ENCODE measurements at places on chromosomes 7 and 10.

- H3K4me3 ChIP-seq, result no peak overlapping the region
- H3K36me3 ChIP-seq, result no peaks in the 10 kb centered on the region
- H3K27me3 ChIP-seq, result no peaks in the 10 kb centered on the region
- H3K27ac ChIP-seq, result peak overlapping the region; percentile 48
- peaks cover 12% of the 10 kb centered on the region for H3K4me1 ChIP-seq
Measured at GRCh38 chr10:92972066-92972870, 88.3 kb upstream of the CYP26C1 start.

DNA sequence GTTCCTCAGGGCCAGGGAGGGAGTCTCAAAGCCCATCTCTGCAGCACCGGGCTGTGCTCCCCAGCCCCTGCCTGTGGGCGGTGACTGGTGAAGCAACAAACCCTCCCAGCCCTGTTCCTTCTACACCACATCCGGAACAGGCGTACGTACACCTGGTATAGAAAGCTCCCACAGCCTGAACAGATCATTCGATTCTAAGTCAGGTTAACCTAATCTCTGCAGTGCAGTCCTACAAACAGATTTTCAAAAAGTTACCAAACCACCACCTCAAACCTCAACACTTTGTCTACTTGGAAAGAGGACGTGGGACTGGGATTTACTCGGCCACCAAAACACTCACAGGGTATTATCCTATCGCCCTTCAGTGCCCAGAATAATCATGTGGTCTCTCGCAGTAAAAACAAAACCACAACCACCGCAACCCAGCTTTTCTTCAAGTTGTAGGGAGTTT, 238.4 kb downstream of the DIP2C start:
- H3K4me3 ChIP-seq, result no peak overlapping the region
- H3K36me3 ChIP-seq, result no peaks in the 10 kb centered on the region
- H3K27ac ChIP-seq, result no peak overlapping the region
- no peak for DNase-seq
- H3K27me3 ChIP-seq, result no peaks in the 10 kb centered on the region
- H3K4me1 ChIP-seq, result no peaks in the 10 kb centered on the region

DNA sequence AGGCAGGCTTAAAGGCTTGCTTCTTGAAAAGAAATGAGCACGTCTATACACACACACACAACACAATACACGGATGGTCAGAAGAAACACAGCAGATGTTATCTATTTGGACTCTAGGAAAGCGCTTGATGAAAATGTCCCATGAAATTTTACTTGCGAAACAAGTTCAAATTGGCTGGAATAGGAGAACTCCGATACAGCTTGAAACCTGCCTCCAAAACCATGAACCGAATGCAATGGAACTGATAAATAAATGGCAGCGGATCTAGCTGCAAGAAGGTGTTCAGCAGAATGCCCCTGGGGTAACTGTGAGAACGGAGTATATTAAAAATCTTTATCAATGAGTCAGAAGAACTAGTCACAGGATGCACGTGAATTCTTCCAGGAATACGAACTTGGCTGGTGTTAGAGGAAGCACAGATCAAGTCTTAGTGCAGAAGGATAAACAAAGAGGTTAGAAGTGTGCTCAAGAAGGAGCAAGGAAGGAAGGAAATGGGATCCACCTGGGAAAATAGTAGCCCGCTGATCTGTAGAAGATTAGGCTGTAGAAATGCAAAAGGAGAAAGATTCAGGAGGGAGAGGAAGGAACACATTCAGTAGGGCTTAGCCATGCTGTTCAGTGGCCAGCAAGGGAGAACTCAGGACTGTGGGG, 142.0 kb upstream of the PRKCQ start:
- H3K27ac ChIP-seq, result peak overlapping the region; percentile 97
- peak; percentile 95 for DNase-seq
- peak overlapping the region; percentile 15 for H3K4me3 ChIP-seq
- no peaks in the 10 kb centered on the region for H3K27me3 ChIP-seq
- no peaks in the 10 kb centered on the region for H3K36me3 ChIP-seq

- no peak overlapping the region for H3K27ac ChIP-seq
- H3K4me1 ChIP-seq, result no peaks in the 10 kb centered on the region
- no peak for DNase-seq
- no peaks in the 10 kb centered on the region for H3K36me3 ChIP-seq
- H3K4me3 ChIP-seq, result no peak overlapping the region
Measured at GRCh38 chr7:12907774-12908173, 220.3 kb downstream of the ARL4A start.

DNA sequence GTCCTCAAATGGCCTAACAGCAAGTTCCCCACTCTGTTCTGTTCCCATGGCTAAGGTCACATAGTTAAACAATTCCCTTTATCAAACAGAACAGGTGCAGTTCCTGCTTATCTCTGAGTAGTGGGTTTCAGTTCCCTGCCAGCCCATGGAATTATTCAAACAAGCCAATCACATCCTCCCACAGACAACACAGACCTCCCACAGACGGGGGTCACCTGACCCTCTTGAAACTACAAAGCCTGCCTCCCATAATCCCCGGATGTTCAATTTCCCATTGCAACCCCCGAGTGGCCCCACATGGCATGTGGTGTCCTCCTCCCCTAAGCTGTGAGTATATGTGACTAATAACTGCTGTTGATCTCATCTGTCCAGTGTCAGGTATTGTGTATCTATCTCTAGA, 64.1 kb downstream of the TMEM168 start:
- H3K4me1 ChIP-seq, result no peaks in the 10 kb centered on the region
- no peak overlapping the region for H3K4me3 ChIP-seq
- no peak for DNase-seq
- no peaks in the 10 kb centered on the region for H3K27me3 ChIP-seq
- H3K36me3 ChIP-seq, result no peaks in the 10 kb centered on the region

DNA sequence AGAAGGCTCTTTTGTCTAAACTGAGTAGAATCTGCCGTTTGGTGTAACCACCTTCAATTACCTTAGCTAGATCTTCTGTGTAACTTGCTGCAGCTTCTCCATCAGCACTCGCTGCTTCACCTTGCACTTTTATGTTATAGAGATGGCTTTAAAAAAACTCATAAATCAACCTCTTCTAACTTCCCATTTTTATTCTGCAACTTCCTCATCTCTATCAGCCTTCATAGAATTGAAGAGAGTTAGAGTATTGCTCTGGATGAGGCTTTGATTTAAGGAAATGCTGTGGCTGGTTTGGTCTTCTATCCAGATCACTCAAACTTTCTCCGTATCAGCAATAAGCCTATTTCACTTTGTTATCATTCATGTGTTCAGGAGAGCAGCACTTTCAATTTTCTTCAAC, 1131.9 kb upstream of the CELF2 start:
- no peaks in the 10 kb centered on the region for H3K27me3 ChIP-seq
- no peaks in the 10 kb centered on the region for H3K4me1 ChIP-seq
- H3K4me3 ChIP-seq, result no peak overlapping the region
- no peak for DNase-seq
- H3K36me3 ChIP-seq, result no peaks in the 10 kb centered on the region

GRCh38 chr10:62779487-62780248, 24.9 kb upstream of the ADO start:
- no peaks in the 10 kb centered on the region for H3K4me1 ChIP-seq

- H3K27ac ChIP-seq, result no peak overlapping the region
- H3K4me3 ChIP-seq, result no peak overlapping the region
- DNase-seq, result no peak
- peaks cover 4% of the 10 kb centered on the region for H3K4me1 ChIP-seq
- H3K36me3 ChIP-seq, result no peaks in the 10 kb centered on the region
Measured at GRCh38 chr10:48469516-48470020, 135.3 kb downstream of the ARHGAP22 start.

DNA sequence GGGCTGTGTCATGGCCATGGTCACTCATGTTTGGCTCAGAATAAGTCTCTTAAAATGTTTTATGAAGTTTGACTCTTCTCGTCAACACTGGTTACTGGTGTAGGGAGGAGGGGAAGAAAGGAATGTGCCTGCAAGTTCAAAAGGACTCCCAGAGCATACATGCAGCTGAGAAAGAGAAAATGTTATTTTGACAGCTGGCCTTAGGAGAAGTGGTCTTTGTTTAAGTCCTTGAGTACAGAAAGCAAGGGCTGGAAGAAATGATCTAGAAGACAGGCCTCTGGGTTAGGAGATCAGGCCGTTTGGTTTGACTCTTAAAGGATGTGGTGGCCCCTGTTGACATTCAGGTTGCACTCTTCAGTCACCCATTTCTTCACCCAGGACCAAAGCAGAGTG, 245.5 kb downstream of the REEP3 start:
- H3K36me3 ChIP-seq, result no peaks in the 10 kb centered on the region
- H3K4me3 ChIP-seq, result no peak overlapping the region
- H3K27ac ChIP-seq, result no peak overlapping the region
- peaks cover 4% of the 10 kb centered on the region for H3K4me1 ChIP-seq
- no peaks in the 10 kb centered on the region for H3K27me3 ChIP-seq

GRCh38 chr7:100840470-100841100, 11.9 kb upstream of the SLC12A9 start:
- no peaks in the 10 kb centered on the region for H3K4me1 ChIP-seq
- no peaks in the 10 kb centered on the region for H3K27me3 ChIP-seq
- H3K27ac ChIP-seq, result no peak overlapping the region
- H3K4me3 ChIP-seq, result no peak overlapping the region

DNA sequence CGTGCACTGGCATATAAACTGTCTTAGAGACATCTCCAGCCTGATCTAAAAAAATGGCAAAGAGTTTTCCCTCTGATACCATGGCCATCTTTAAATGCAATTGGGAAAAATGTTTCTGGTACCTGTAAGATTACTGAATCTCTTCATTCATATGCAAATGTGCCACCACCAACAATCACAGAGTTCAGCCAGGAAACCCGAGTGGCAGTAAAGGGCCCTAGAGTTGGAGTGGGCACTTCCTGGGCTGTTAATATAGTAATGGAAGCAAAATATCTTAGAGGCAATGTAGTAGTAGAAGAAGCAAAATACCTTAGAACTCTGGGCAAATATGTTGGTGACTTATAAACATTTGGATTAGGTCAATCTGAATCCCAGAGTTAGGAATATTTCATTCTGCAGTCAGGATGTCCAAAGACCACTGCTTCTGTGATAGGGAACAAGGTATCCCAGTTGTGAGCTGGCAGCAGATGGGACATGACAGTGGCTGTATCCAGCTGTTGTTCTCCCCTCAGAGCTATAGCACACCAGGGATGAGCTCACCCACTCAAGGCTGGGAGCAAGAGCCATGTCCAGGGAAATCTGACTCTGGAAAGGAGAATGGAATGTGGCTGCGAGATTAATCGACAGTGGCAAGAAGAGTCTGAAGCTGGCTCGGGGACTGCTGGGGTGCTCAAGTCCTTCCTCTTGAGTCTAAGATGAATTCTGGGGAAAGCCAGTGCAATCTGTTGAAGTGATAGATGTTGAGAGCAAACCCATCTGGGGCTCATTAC, 332.1 kb downstream of the PHTF2 start:
- H3K4me3 ChIP-seq, result no peak overlapping the region
- H3K36me3 ChIP-seq, result no peaks in the 10 kb centered on the region
- peaks cover 1% of the 10 kb centered on the region for H3K4me1 ChIP-seq
- H3K27ac ChIP-seq, result no peak overlapping the region

- H3K4me3 ChIP-seq, result no peak overlapping the region
- H3K27ac ChIP-seq, result no peak overlapping the region
- H3K36me3 ChIP-seq, result no peaks in the 10 kb centered on the region
- H3K4me1 ChIP-seq, result peaks cover 2% of the 10 kb centered on the region
Measured at GRCh38 chr10:76311752-76312636, 880.6 kb downstream of the LRMDA start.

- H3K4me3 ChIP-seq, result no peak overlapping the region
- no peaks in the 10 kb centered on the region for H3K4me1 ChIP-seq
- H3K36me3 ChIP-seq, result no peaks in the 10 kb centered on the region
Measured at GRCh38 chr10:28171468-28172222, 131.2 kb downstream of the MPP7 start.

DNA sequence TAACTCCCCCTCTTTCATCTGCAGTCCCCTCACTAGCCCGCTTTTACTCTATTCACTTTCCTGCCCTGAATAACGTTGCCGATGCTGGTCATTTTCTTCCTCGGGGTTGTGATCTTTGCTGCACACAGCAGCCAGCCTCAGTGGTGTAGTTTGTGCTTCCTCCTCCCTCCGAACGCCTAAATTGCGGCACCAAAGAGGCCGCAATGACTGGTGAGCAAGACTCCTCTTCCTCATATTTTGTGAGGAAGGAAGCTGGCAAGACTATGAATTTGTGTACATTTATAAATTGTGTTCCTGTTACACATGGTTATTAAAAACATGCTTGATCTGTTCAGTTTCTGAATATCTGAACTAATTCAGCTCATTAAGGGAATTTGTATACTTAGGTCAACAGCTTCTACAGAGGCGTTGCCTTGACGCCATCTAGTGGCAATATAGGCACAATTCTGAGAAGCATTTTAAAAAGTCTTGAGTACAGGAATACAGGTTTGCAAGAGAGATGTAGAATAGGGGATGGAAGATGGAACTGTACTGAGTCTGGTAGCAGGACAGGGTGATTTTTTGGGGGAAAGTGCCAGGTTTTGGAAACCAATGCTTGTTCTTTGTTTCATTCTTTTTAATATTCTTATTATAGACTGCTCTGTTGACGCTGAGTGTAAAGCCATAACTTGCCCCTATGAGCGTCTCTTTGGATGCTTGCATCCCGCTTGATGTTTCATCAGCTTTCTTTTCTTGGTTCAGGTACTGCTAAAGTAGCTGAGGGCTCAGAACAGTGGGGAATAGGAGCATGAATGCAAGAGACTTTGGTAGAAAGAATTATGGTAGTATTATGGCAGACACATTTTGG, 4.1 kb upstream of the TAS2R5 start:
- peak; percentile 41 for DNase-seq
- no peak overlapping the region for H3K27ac ChIP-seq
- no peak overlapping the region for H3K4me3 ChIP-seq

DNA sequence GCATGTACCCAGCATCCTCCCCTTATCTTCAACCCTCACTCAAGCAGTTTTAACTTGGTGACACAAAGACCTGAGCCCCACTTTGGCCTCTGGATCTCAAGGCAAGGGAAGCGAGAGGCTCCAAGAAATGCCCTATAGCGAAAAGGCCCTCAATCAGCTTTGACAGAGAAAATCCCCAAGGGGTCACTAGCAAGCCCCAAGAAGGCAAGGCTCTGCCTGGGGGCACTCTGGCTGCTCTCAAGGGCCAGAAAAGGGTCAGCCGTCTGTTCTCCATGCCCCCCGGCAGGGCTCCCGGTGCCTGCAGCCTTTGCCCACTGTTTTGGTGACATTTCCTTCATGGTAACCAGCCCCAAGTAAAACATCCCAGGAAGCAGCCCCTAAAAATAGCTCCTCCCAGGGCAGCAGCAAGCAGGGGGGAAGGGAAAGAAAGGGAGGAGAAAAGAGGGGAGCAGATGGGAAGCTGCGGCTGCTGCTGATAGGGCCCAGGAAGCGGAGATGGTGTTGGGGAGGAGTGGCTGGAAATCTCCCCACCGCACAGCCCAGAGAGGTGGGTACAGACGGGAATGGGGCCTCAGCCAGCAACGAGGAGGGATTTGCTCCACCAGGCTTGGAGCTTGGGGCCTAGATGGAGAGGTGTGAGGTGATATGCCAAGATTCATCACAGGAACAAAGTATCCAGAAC, 7.1 kb downstream of the CAMK2G start:
- H3K27me3 ChIP-seq, result no peaks in the 10 kb centered on the region
- peaks cover 11% of the 10 kb centered on the region for H3K4me1 ChIP-seq
- no peak overlapping the region for H3K27ac ChIP-seq

DNA sequence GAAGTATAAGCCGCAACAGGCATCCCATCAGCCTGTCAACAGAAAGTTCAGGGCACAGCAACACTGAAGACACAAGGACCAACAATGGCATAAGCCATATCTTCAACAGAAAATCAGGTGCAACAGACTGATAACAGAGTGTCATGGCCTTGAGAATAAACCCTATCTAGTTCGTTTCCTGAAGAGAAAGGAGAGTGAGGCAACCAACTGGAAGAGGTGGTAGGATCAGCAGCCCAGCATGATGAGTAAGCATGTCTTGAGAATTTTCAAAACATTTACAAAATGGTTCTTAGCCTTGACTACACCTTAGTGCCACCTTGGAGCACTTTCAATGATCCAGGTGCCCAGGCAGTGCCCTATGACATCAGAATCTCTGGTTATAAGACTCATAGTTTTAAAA, 290.2 kb upstream of the SEMA3C start:
- no peaks in the 10 kb centered on the region for H3K36me3 ChIP-seq
- no peak overlapping the region for H3K27ac ChIP-seq
- peaks cover 11% of the 10 kb centered on the region for H3K4me1 ChIP-seq
- H3K4me3 ChIP-seq, result no peak overlapping the region
- DNase-seq, result peak; percentile 23

Measured in fibroblast of lung (primary cell).